ENCODE measurements at places on chromosomes 16 and 17.

DNA sequence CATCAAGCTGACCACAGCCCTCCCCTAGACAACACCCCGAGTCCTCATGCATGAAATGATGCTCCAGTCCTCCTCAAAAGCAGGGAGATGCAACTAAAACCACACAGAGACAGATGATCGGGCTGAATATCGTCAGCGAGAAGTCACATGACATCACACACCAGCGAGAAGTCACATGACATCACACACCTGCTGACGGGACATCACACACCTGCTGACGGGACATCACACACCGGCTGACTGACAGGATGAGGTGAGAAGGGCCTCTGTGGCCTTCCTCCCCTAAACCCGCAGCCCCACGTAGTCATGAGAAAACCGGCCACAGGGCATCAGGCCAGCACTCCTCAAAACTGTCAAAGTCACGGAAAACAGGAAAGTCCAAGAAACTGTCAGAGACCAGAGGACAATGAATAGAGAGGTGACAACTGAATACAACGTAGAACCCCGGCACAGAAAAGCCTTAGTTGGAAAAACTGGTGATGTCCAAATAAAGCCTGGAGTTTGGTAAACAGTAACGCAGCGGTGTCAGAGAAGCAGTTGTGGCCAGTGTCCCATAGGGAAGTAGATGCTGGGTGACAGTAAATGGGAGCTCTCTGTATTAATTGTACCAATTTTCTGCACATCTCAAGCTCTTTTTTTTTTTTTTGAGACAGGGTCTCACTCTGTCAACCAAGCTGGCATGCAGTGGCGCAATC lies 14.3 kb downstream of the LITAF start:
- no peak for DNase-seq

- DNase-seq: no peak
Measured at GRCh38 chr17:10574324-10574723, 24.9 kb upstream of the MYH2 start.

GRCh38 chr17:61255647-61256046 lies 144.0 kb upstream of the TBX2 start:
- DNase-seq: no peak

GRCh38 chr17:27466376-27466742 lies 10.1 kb downstream of the KSR1 start:
- no peak for DNase-seq

DNA sequence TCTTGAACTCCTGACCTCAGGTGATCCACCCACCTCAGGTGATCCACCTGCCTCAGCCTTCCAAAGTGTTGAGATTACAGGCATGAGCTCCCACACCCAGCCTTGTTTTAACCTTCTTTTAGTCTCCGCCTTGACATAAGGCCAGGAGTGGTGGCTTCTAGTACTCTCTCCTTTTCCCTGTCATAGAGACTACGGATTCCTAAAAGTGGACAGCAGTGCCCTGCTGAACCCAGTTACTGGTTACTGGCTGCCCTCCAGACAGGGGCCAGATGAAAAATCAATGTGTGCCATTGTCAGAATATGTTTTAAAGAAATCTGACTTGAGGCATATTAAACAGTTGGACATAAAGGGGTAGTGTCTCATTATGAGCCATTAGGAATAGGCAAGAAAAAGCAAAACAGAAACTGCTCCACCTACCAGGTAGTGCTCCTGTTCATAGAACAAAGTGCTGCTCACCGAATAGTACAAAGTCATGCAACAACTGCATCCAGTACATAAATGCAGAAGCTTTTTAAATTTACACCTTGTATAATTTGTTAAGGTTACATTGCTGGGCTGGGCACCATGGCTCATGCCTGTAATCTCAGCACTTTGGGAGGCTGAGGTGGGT lies 32.1 kb downstream of the TRIM25 start:
- no peak for DNase-seq

- no peak for DNase-seq
Measured at GRCh38 chr16:77430360-77430759, 4.5 kb downstream of the ADAMTS18 start.

- DNase-seq: no peak
Measured at GRCh38 chr17:65638221-65638975, 77.0 kb upstream of the AXIN2 start.

DNA sequence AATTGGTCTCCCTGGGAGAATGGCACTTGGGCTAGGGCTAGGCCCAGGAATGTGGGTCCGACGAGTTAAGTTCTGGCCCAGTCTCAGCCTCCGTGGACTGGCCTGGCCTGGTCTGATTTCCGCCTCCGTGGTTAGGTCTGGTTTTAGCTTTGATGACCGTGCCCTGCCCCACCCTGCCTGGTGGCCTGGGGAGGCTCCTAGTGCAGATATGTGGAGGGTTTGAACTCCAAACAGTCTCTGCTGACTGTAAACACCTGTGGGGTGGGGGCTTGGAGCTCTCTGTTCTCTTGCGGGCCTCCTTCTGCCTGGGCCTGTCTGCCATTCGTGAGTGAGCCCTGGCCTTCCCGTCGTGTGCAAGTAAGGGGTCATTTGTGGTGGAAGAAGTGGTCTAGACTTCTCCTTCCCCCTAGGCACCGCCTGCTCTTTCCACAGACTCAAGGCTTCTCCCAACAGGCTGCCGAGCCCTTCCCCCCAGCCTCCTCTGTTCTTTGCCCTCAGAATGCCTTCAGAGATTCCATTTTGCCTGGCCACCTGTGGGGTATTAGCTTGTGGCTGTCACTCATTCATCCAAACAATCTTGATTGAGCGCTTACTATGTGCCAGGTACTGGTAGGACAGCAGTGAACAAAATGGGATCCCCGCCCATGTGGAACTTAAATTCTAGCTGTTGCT lies 1.6 kb downstream of the ATP6V0C start:
- DNase-seq: no peak

GRCh38 chr17:6507535-6507934 lies 48.8 kb downstream of the PITPNM3 start:
- DNase-seq: no peak

DNA sequence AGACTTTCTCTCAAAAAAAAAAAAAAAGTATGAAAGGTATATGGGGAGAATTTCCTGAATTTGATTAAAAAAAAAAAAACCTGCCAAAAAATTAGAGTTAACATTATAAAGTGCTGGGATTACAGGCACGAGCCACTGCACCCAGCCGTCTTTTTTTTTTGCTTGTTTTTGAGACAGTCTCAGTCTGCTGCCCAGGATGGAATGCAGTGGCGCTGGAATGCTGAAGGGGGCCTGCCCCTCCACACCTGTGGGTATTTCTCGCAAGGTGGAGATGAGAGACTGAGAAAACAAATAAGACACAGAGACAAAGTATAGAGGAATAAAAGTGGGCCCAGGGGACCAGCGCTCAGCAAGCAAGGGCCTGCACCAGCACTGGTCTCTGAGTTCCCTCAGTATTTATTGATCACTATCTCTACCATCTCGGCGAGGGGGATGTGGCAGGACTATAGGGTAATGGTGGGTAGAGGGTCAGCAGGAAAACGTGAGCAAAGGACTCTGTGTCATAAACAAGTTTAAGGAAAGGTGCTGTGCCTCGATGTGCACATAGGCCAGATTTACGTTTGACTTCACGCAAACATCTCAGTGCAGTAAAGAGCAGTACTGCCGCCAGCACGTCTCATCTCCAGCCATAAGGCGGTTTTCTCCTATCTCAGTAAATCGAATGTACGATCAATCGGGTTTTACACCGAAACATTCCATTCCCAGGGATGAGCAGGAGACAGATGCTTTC lies 117.2 kb downstream of the GOSR1 start:
- DNase-seq: no peak

DNA sequence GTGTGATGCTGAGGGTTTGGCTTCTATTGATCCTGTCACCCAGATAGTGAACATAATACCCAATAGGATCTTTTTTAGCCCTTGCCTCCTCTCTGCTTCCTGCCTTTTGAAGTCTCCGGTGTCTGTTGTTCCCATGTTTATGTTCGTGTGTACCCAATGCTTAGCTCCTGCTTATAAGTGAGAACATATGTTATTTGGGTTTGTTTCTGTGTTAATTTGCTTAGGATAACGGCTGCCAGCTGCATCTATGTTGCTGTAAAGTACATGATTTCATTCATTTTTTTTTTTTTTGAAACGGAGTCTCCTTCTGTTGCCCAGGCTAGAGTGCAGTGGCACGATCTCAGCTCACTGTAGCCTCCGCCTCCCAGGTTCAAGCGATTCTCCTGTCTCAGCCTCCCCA lies 23.0 kb downstream of the DUS2 start:
- no peak for DNase-seq

DNA sequence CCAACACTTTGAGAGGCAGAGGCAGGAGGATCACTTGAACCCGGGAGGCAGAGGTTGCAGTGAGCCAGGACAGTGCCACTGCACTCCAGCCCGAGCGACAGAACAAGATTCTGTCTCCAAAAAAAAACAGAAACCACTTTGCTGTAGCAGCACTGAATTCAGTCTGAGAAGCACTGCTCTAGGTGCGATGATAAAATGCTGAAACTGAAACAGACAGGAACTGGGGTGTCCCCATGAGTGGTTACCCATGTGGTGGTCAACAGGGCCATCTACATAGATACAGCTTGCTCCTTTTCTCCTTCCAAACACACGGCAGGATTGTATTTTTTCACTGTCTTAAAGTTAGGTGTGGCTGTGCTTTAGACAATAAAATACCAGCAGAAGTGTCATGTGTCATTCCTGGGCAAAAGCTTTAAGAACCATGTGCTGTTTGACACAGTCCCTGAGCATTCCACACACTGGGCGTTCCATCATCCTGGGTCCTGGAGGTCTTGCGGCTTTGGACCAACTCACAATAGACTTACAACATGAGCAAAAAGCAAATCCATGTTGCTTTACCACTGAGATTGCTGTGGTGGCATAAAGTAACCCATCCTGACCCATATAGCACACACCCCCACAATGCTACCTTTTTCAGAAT lies 11.5 kb downstream of the GAS7 start:
- DNase-seq: no peak

GRCh38 chr17:38315497-38315896 lies 18.5 kb downstream of the MRPL45 start:
- no peak for DNase-seq

- DNase-seq: no peak
Measured at GRCh38 chr16:52460639-52461178, 86.2 kb downstream of the TOX3 start.

DNA sequence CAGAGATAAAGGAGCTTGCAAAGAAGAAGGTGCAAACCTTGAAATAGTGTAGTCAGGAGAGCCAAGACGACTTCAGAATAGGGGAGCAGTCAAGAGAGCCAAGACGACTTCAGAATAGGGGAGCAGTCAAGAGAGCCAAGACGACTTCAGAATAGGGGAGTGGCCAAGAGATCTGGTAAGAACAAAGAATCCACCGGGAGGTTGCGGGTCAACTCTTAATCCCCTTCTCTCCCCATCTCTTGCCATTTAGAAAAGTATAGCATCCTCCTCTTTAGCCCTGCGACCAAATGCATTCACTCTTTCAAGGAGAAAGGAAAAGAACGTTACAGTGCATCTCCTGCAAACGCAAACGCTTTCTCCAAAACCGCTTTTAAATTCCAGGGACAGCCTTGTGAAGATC lies 713 bp downstream of the KNOP1 start:
- DNase-seq: no peak

DNA sequence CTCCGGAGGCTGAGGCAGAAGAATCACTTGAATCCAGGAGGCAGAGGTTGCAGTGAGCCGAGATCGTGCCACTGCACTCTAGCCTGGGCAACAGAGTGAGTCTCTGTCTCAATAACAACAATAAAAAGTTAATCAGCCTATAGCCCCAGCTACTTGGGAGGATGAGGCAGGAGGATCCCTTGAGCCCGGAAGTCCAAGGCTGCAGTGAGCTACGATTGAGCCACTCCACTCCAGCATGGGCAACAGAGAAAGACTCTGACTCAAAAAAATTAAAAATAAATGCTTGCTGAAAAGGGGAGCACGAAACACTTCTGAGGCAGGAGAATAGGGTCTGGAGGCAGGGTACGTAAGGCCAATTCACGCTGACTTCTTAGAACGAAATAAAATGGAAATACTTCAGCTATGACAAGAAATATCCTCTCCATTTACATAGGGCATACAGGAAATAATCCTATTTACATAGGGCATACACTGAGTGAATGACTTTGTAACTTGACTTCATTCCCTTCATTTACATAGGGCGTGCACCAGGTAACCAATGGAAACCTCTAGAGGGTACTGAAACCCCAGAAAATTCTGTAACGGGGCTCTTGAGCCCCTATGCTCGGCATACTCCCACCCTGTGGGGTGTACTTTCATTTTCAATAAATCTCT lies 3.2 kb upstream of the PRPSAP1 start:
- DNase-seq: no peak

- DNase-seq: no peak
Measured at GRCh38 chr16:81537721-81538561, 93.3 kb downstream of the CMIP start.

GRCh38 chr16:26196310-26196709 lies 504.6 kb downstream of the HS3ST4 start:
- DNase-seq: no peak

GRCh38 chr16:31052114-31052513 lies 18.8 kb downstream of the STX4 start:
- DNase-seq: no peak

GRCh38 chr17:8420041-8420934 lies 15.4 kb upstream of the NDEL1 start:
- no peak for DNase-seq

GRCh38 chr16:70805380-70805779 lies 4.4 kb upstream of the VAC14 start:
- no peak for DNase-seq

GRCh38 chr17:9771465-9771864 lies 19.9 kb downstream of the DHRS7C start:
- no peak for DNase-seq

GRCh38 chr16:67216612-67217490 lies 10.1 kb upstream of the TMEM208 start:
- no peak for DNase-seq

- no peak for DNase-seq
Measured at GRCh38 chr16:16774389-16774788, 395.4 kb downstream of the NPIPA7 start.

GRCh38 chr16:228151-228851 lies 948 bp downstream of the LUC7L start:
- DNase-seq: no peak

GRCh38 chr17:10050597-10051101 lies 145.6 kb upstream of the RCVRN start:
- no peak for DNase-seq

DNA sequence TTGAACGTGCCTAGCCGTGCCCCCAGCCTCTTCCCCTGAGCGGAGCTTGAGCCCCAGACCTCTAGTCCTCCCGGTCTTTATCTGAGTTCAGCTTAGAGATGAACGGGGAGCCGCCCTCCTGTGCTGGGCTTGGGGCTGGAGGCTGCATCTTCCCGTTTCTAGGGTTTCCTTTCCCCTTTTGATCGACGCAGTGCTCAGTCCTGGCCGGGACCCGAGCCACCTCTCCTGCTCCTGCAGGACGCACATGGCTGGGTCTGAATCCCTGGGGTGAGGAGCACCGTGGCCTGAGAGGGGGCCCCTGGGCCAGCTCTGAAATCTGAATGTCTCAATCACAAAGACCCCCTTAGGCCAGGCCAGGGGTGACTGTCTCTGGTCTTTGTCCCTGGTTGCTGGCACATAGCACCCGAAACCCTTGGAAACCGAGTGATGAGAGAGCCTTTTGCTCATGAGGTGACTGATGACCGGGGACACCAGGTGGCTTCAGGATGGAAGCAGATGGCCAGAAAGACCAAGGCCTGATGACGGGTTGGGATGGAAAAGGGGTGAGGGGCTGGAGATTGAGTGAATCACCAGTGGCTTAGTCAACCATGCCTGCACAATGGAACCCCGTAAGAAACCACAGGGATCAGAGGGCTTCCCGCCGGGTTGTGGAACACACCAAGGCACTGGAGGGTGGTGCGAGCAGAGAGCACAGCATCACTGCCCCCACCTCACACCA lies 724 bp downstream of the GAA start:
- DNase-seq: no peak
